ENCODE measurements at places on chromosomes 16 and 17. TPM values are rescaled to one million over a fixed set of nuclear protein-coding genes. Genes with fewer than 3 reads are reported as not detected.

Gene ALOX12B
- polyA plus RNA-seq, result 0.60 TPM

Gene GUCY2D
- polyA plus RNA-seq, result 0.84 TPM

Gene MEOX1
- 1.2 TPM for polyA plus RNA-seq

Gene LPO
- 0.83 TPM for polyA plus RNA-seq

Gene KRTAP2-2
- not detected for polyA plus RNA-seq

Gene PHLPP2
- 14.2 TPM for polyA plus RNA-seq

Gene HOXB7
- 99.7 TPM for polyA plus RNA-seq

Gene RSKR
- polyA plus RNA-seq, result 51.0 TPM
